ENCODE measurements at places on chromosomes 2 and 18.

- DNase-seq: no peak
These were observed 1274.5 kb upstream of the CRIM1 start for GRCh38 chr2:35081001-35081621.

- DNase-seq: no peak
These were observed 72.3 kb downstream of the FMNL2 start for GRCh38 chr2:152407204-152407721.

GRCh38 chr18:57832730-57833129, 29.6 kb upstream of the ATP8B1 start:
- no peak for DNase-seq

GRCh38 chr2:12432985-12433625, 283.6 kb upstream of the TRIB2 start:
- no peak for DNase-seq

GRCh38 chr2:241885946-241886643, 16.6 kb downstream of the RTP5 start:
- no peak for DNase-seq

DNA sequence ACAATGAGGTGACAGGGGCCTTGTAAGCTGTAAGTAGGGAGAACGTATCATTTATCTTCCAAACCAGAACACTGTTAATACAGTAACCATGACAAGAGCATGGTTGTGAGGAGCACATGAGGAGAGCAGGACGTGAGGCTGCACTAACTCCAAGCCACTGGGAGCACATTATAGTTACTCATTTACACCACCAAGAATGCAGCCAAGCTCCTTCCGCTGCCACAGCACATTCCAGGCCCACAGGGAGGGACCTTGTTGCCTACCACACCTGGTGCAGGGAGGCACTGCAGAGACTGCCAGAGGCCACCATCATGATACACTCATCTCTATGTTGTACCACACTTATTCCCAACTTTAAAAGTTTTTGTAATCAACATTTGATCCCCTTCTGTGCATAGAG, 13.5 kb upstream of the SFXN5 start:
- no peak for DNase-seq

DNA sequence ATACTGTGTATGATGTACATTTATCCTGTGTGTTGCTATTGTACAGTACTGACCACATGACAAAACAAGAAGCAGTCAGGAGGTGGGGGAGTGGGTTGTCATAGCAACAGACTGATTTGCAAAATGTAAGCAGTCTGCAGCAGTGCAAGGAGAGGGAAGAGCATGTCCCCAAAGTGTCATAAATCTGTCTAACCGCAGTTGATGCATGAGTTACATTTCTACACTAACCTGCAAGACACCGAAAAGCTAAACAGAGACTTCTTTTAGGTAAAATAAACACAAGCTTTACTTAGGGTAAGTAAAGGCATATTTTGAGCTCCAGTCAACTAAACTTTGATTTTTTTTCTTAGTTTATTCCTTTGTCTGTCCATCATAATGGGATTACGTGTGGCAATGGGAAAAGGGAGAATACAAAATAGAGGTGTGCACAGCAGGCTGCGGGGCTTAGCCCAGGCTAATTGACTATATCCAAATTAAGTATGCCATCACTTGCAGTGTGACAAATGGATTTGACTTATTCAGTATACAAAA, 134.5 kb downstream of the MEIS1 start:
- no peak for DNase-seq

DNA sequence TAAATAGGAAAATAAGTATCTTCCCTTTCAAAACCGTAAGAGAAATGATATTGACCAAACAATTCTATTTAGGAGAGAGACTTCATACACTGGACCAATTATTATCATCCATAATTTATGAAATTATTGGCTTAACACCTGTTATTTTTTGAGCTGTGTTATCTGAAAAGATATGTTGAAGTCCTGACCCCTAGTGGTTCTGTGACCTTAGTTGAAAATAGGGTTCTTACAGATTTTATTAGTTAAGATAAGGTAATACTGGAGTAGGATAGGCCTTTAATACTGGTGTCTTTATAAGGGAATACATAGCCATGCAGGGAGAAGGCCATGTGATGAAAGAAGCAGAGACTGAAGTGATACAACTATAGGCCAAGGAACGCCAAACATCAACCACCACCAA, 659.6 kb downstream of the DCC start:
- DNase-seq: no peak

- DNase-seq: no peak
These were observed 325.3 kb upstream of the TFPI start for GRCh38 chr2:187879491-187879890.

- DNase-seq: no peak
These were observed 145.6 kb downstream of the TGIF1 start for GRCh38 chr18:3595369-3596273.

GRCh38 chr2:219430633-219431615, 3.7 kb upstream of the SPEG start:
- no peak for DNase-seq

DNA sequence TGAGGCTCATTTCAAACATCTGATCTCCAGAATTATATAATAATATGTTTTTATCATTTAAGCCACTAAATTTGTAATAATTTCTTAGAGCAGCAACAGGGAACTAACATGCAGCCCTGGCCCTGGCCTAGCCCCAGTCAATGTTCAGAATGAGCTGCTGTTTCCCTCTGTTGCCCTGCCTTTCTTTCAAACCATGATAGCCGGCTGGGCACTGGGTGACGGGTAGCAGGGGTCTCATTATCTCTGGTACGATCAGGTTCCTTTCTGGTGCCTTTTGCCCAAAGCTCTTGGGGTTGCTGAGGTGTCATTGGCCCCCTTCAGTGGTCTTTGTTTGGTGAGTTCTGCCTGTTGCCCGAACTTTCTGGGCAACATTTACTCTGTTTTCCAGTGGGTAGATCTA, 63.1 kb downstream of the THNSL2 start:
- no peak for DNase-seq

Data from 8988T (cell line).